H9 (cell line): ENCODE measurements at places on chromosomes 11 and 22. TPM values are rescaled to one million over a fixed set of nuclear protein-coding genes. Genes with fewer than 3 reads are reported as not detected.

- H3K4me3 ChIP-seq, result no peak overlapping the region
- H3K27me3 ChIP-seq, result no peaks in the 10 kb centered on the region
- H3K4me1 ChIP-seq, result 0 out of 2 replicates have a peak, but pooled peaks cover 3% of the 10 kb centered on the region
- no peaks in the 10 kb centered on the region for H3K36me3 ChIP-seq
These were observed 31.7 kb downstream of the INSC start for GRCh38 chr11:15146271-15147003.

- peaks cover 75% of the 10 kb centered on the region for H3K36me3 ChIP-seq
- H3K4me1 ChIP-seq, result no peaks in the 10 kb centered on the region
- no peak overlapping the region for H3K27ac ChIP-seq
- DNase-seq, result no peak
These were observed 33.9 kb downstream of the ARHGAP1 start for GRCh38 chr11:46666516-46666915.

CASP5 gene
- not detected in 2 replicates for total RNA-seq

CARD10 gene
- total RNA-seq, result 17.1 and 17.7 TPM in 2 replicates

GRCh38 chr11:88169471-88169870 is 5.8 kb downstream of the RAB38 start:
- H3K27ac ChIP-seq, result no peak overlapping the region
- no peaks in the 10 kb centered on the region for H3K4me1 ChIP-seq
- DNase-seq, result no peak
- H3K27me3 ChIP-seq, result no peaks in the 10 kb centered on the region
- H3K36me3 ChIP-seq, result peaks cover 4% of the 10 kb centered on the region; the same call in 1 of the 2 replicates

GRCh38 chr11:79413268-79413667 is 27.6 kb downstream of the TENM4 start:
- H3K4me1 ChIP-seq, result no peaks in the 10 kb centered on the region
- H3K36me3 ChIP-seq, result peaks cover 9% of the 10 kb centered on the region
- no peak overlapping the region for H3K4me3 ChIP-seq
- H3K27ac ChIP-seq, result no peak overlapping the region

GRCh38 chr11:95920460-95921105 is 3.3 kb downstream of the MTMR2 start:
- no peaks in the 10 kb centered on the region for H3K36me3 ChIP-seq
- H3K4me3 ChIP-seq, result no peak overlapping the region
- peaks cover 3% of the 10 kb centered on the region; the same call in 1 of the 2 replicates for H3K4me1 ChIP-seq
- no peak overlapping the region for H3K27ac ChIP-seq
- H3K27me3 ChIP-seq, result no peaks in the 10 kb centered on the region

GRCh38 chr11:9060700-9061111 is 30.7 kb downstream of the SCUBE2 start:
- no peaks in the 10 kb centered on the region for H3K4me1 ChIP-seq
- peak; percentile 69 for DNase-seq
- H3K27ac ChIP-seq, result no peak overlapping the region
- H3K4me3 ChIP-seq, result no peak overlapping the region
- no peaks in the 10 kb centered on the region for H3K27me3 ChIP-seq
- H3K36me3 ChIP-seq, result no peaks in the 10 kb centered on the region
